ENCODE measurements at places on chromosomes 13 and 19.

GRCh38 chr19:40827386-40828247 is 22.6 kb downstream of the CYP2A6 start:
- DNase-seq: no peak

- no peak for DNase-seq
Observed at GRCh38 chr13:49664606-49665005, 26.7 kb downstream of the EBPL start.

DNA sequence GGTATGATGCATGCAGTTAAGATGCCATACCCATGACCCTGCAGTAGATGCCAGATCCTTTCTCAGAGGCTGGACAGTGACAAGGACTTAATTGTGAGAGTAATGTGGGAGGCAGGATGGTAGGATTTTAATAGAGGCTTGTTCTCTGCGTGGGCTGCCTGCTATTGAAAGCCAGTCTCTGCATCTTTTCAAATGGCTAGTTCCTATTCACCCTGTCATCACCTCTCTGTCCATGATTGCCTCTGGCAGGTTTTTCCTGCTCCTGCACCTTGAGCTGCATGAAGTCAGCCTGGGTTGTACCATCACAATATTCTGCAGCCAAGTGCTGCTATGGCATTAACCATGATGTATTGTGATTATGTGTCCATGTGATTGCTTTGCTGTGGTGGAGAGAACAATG is 440.5 kb downstream of the ITGBL1 start:
- no peak for DNase-seq

GRCh38 chr19:40626918-40627317 is 25.7 kb downstream of the LTBP4 start:
- DNase-seq: no peak

DNA sequence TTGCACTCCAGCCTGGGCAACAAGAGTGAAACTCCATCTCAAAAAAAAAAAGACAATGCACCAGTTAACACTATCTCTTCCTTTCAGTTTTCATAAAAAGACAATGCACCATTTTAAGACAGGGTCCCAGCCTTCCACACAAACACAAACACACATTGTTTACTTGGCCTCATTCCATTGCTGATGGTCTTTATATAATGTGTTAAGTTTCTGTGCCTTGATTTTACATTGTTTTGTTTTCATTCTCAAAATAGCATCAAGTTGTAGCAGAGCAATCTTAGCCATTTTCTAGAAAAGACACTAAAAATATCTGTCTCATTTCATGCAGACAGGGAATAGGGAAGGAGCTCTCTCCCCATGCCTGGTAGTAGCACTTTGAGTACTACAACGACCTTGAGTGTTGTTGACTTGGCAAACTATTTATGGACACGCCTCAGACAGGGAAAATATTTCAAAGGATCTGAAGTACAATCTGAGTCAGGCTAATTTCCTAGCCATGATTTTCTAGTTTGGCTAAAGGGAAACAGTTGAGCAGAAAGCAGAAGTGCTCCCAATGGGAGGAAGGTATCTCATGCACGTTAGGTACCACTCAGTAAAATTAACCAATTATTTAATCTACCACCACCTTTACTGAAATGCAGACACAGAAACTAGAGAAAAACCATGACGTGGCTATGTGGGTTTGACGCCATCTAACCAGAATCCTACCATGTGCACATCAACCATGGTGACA is 120.6 kb downstream of the ABCC4 start:
- DNase-seq: no peak

DNA sequence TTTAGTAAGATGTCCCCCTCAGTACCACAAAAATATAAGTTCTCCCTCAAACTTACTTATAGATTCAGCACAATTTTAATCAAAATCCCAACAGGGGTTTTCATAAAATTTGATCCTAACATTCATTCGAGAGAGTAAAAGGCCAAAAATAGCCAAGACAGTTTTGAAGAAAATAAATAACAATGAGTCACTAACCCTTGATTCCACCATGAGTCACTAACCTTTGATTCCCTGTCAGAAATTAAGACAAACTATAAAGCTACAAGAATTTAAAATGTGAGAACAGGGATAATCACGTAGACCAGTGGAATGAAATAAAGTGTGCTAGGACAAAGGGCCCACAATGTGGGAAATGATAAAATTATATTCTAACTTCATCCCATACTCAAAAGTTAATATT is 320.3 kb downstream of the SUCLA2 start:
- DNase-seq: no peak

- no peak for DNase-seq
Observed at GRCh38 chr13:33524086-33524485, 238.5 kb upstream of the STARD13 start.

- DNase-seq: no peak
Observed at GRCh38 chr19:40611096-40611495, 9.9 kb downstream of the LTBP4 start.

- DNase-seq: no peak
Observed at GRCh38 chr19:5342573-5343201, 2.1 kb upstream of the PTPRS start.

DNA sequence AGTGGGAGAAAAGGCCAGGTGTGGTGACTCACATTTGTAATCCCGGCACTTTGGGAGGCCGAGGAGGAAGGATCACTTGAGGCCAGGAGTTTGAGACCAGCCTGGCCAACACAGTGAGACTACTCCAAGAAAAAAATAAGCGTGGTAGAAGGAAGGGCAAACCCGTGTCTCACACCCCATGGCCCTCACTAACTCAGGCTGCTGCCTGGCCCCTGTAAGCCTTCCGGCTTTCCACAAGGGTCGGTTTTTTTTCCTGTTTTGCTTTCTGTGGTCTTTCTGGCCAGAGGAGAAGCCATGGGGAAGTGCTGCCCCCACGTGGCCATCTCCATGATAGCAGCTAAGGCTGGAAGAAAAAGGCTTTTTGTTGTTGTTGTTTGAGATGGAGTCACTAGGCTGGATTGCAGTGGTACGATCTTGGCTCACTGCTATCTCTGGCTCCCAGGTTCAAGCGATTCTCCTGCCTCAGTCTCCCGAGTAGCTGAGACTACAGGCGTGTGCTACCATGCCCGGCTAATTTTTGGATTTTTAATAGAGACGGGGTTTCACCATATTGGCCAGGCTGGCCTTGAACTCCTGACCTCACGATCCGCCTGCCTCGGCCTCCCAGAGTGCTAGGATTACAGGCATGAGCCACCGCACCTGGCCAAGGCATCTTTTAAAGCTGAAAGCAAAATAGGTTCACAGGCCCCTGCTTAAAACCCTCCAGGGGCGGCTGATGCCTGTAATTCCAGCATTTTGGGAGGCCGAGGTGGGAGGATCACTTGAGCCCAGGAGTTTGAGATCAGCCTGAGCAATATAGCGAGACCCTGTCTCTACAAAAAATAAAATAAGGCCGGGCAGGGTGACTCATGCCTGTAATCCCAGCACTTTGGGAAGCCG is 7.5 kb upstream of the ARHGEF18 start:
- peak; percentile 68 for DNase-seq

- no peak for DNase-seq
Observed at GRCh38 chr13:52924289-52925148, 76.1 kb upstream of the PCDH8 start.

DNA sequence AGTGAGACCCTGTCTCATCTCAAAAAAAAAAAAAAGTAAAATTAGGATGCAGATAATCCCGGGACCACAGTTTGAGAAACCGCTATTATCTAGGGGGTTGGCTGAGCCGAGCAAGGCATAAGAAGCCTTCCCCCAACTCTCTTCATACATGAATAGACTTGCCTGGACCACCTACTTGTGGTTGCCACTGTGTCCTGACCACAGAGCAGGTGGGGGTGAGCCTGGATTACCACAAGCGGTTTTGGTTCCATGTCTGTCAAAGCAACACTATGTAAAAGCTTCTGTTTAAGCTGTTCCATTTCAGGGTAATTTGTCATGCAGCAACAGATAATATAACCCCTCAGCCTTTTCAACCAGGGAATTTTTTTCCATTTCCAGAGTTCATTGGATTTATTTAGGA is 3.3 kb upstream of the NAPA start:
- DNase-seq: peak; percentile 20

DNA sequence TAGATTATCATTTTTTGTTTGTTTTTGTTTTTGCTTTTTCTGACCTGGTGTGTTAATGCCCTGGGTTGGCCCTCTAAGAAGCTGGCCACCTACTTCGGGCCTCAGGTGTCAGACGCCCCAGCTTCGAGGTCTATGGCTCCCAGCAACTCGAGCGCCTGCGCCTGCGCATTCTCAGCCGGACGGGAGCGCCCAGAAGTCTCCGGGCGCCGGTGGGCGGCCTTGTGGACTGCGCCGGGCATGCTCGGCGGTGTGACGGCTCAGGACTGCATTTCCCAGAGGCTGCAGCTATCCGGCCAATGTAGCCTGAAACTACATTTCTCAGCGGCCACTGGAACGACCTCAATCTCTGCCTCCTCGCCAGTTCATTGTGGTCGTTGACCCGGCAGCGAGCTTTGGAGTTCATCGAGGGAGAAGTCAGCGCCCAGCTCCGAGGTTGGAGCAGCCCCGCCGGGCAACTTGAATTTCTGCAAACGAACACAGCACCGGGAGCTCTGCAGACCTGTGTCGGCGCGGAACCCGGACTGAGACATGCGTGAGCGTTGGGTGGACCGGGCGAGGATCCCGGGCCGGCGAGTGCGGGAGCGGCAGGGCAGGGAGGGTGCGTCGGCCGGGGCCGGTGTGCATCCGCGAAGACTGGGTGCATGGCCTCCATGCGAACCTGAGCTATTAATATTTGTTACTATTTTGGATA is at the start of gene ZNF30:
Gene ZNF30, plus strand, starts transcription at position 219 of the 691 bp plus-strand sequence. CDS start 3,045 bp downstream, outside the sequence.
- DNase-seq: peak; percentile 43

- no peak for DNase-seq
Observed at GRCh38 chr13:54879036-54879435, 1850.4 kb downstream of the OLFM4 start.

GRCh38 chr19:43616306-43616705 is 3.1 kb downstream of the ZNF428 start:
- DNase-seq: no peak

DNA sequence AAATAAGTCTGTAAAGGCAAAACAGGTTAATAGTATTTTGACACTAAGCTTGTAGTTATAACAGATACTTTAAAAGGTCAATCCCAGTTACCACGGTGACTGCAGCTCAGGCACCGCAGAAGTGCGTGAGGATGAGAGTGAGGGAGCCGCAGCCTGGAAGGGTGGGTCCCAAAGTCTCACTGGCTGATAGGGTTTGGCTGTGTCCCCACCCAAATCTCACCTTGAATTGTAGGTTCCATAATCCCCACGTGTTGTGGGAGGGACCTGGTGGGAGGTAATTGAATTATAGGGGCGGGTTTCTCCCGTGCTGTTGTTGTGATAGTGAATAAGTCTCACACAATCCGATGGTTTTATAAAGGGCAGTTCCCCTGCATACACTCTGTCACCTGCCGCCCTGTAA is 40.0 kb upstream of the GAS6 start:
- DNase-seq: no peak

DNA sequence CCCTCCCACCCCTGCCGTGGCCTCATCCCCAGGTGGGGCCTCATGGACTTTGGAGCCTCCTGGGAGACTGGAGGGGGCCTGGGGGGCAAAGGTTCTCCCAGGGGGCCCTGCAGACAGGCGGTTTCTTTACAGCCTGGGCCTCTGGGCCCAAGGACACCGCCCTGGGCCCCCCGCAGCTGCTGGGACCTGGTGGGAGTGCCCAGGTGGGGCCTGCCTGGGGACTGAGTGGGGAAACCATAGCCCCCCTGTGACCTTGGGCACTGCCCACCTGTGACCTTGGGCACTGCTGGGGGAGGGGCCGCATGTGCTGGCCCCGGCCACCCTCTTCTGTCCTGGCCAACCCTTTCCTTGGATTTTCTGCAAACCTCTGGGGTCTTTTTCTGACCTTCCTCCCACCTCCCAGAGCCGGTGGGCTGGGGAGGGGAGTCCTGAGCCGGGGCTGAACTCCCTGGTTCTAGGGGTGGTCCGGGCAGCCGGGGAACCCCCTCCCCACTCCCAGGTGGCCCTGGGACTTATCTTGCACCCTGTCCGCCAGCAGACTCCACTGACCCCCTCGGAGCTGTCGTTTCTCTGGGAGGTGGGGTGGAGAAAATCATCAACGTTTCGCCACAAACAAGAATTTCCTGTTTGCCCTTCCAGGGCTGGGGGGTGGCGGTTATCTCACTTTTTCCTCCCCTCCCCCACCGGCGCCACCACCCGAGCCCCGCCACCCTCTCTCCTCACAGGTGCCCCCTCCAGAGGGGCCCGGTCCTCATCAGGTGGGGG is 27.0 kb downstream of the ARID3A start:
- no peak for DNase-seq

DNA sequence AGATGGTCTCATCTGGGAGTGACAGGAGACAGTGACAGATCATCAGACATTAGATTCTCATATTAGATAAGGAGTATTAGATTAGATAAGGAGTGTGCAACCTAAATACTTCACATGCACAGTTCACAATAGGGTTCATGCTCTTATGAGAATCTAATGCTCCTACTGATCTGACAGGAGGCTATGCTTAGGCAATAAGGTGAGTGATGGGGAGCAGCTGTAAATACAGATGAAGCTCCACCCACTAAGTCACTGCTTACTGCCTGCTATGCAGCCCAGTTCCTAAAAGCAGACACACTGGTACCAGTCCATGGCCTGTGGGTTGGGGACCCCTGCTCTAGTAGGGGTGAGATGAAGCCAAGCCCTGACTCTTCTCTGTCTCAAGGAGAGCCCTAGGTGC is 10.0 kb upstream of the IGFL3 start:
- DNase-seq: no peak

- no peak for DNase-seq
Observed at GRCh38 chr13:94330552-94331071, 148.9 kb downstream of the DCT start.

GRCh38 chr19:19551853-19552192 is 13.8 kb downstream of the CILP2 start:
- no peak for DNase-seq

DNA sequence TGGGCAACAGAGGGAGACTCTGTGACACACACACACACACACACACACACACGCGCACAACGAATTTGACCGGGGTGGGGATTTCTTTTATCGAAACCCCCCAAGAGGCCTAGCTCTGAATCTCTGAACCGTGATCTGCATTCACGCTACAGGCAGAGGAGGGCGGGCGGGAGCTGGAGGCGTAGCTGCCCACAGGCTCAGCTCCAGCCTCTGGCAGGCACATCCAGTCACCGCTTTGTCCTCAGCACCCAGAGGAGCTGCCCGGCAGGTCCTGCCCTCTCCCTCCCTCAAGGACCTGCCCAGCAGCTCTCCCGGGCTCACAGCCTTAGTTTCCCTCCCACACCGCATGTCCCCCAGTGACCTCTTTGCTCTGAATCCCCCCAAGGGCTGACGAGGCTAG is 20.0 kb downstream of the CILP2 start:
- no peak for DNase-seq

DNA sequence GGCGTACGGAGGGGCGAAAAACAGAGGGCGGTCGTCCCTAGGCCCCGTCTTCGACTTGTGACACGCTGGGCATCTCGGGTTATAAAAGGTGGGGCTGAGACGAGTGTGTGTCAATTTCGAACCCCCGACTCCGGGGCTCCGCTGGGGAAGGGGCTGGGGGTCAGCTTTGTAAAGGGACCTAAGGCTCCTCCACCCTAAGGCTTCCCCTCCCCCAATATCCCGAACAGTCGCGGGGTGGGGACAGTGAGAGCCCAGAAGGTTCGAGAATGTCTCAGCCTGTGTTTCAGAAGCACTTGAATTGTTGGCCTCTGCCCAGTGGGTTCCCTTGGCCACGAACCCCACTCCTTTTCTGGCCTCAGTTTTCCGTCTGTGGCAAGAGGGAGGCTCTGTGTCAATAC is 450 bp downstream of the SELENOW start:
- no peak for DNase-seq

GRCh38 chr13:93716623-93717022 is 490.0 kb downstream of the GPC6 start:
- no peak for DNase-seq

GRCh38 chr19:52923778-52924593 is 758 bp upstream of the ZNF888 start:
- DNase-seq: no peak

GRCh38 chr13:30403456-30403855 is 18.8 kb upstream of the UBE2L5 start:
- no peak for DNase-seq
